Adrenal gland (tissue), 19 donors: ENCODE measurements at places on chromosomes 4 and X. TPM values are rescaled to one million over a fixed set of nuclear protein-coding genes. Genes with fewer than 3 reads are reported as not detected.
A peak's percentile ranks its signal among the peaks of the same experiment; 100 is the strongest.

Gene HTN3
- not detected for total RNA-seq

DNA sequence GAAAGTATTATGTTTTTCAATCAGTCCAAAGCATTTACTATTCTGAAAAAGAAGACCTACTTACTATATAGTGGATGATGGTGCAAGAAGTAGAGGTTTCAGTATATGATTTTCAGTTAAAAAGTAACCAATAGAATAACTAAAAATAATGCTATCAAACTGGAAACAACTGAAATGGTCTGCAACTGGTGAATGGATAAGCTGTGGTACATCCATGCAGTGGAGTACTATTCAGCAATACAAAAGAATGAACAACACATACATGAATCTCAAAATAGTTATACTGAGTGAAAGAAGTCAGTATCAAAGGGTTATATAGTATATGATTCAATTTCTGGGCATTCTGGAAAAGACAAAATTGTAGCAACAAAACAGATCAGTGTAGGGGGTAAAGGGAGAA is 55.9 kb downstream of the PLAC1 start:
- DNase-seq, result no peak

DNA sequence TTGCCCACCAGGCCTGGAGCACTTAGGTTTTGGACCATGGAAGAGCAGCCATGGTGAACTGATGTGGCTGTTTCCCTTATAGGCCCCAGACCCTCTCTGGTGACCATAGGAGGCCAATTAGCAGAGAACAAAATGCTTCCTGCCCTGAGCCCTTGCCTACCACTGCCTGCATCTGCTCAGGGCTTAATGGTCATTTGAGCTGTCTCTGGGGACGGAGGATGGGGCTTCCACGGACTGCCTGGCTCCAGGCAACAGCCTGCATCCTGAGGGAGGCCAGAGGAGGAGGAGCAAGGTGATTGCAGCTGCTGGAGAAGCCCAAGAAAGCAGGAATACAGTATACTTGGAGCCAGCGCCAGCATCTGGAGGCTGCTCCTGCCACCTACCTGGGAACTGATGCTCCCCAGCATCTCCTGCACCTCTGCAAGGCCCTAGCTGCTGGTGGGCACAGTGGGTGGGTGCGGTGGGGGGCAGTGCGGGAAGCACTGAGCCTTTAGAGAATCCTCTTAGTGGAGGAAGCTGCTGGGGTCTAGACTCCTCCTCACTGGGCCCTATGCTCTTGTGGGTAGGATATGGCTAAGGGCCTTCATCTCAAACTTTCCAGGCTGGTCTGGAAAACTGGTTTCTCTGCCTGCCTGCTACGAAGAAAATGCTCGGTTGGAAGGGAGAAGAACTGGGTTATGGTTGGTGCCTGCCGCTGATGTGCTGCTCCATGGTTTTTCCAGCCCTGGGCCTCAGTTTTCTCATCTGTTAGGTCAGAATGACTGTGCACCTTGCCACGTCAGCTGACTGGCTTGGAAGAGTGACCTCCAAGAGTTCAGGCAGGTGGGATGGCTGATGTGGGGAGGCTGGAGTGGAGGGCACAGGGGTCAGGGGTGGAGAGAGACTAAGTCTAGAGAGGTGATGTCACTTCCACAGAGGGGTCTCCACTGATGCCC is 158.8 kb upstream of the PJA1 start:
- DNase-seq, result no peak

Gene POLA1
- 6.4 TPM for total RNA-seq

- no peak for DNase-seq
Measured at GRCh38 chr4:22071749-22072148, 123.2 kb upstream of the KCNIP4 start.

GRCh38 chr4:111689214-111689613 is 456.0 kb upstream of the FAM241A start:
- DNase-seq, result peak; percentile 82

DNA sequence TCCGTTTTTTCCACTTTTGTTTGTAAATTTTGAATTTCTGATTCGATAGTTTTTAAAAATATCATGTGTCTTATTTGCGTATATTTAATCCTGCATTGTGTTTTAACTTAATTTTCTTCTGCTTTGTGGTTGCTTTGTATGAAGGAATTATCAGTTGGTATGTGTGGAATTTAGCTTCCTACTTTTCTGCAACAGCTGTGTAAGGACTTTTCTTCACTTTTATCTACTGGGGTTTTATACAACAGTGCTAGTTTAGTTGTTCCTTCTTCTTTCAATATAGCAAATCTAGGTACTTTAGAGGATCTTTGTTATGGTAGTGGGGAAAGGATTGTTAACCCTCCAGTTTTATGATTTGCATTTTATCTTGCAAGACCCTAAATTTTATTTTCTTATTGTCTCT is 410.3 kb downstream of the CCSER1 start:
- DNase-seq, result no peak

GRCh38 chr4:173189117-173189693 is 20.6 kb downstream of the GALNT7 start:
- no peak for DNase-seq

Gene RENBP
- total RNA-seq, result 24.0 TPM

- no peak for DNase-seq
Measured at GRCh38 chr4:8829584-8829983, 42.1 kb downstream of the HMX1 start.

Gene TCEAL3
- 50.9 TPM for total RNA-seq

DNA sequence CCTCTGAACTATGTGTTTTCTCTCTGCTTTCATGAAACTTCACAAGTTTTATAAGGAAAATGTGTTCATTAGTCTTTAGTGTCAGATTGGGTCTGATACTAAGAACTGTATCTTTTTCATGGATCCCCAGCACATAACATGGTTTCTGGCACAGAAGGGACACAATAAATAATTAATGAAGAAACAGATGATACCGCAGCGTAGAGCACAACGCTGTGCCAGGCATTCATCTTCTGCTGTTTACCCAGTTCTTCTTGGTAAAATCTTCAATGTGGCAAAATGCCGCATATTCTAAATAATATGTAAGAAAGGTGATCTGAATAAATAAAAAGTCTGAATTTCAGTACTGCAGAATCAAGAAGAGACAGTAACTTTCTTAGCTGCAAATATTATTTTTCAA is 12.3 kb downstream of the SCARB2 start:
- DNase-seq, result no peak

GRCh38 chr4:91734682-91735081 is 569.1 kb upstream of the GRID2 start:
- no peak for DNase-seq

- no peak for DNase-seq
Measured at GRCh38 chrX:8048466-8048865, 121.3 kb upstream of the PNPLA4 start.

Gene PNMA5
- total RNA-seq, result not detected

DNA sequence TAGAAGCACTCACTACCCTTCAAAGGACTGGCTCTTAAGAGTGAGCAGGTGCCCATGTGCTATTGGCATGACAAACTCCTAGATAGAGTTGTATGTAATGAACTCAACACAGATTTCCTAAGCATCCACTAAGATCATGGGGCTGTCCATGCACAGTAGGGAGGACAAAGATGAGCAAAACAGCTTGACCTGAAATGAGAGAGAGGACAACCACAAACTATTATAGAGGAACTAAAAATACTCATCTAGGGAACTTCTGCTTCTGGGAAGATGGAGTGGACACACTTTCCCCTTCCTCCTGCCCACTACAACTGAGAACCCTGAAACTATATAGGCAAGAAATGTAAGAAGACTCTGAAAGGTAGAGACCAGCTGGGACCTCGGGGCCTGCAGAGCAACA is 20.8 kb upstream of the TMEM128 start:
- DNase-seq, result no peak

GRCh38 chr4:41537292-41537890 is 566 bp upstream of the LIMCH1 start:
- no peak for DNase-seq

Gene ZMYM3
- total RNA-seq, result 77.3 TPM

GRCh38 chr4:173535957-173536356 is 5.9 kb upstream of the HAND2 start:
- DNase-seq, result no peak

DNA sequence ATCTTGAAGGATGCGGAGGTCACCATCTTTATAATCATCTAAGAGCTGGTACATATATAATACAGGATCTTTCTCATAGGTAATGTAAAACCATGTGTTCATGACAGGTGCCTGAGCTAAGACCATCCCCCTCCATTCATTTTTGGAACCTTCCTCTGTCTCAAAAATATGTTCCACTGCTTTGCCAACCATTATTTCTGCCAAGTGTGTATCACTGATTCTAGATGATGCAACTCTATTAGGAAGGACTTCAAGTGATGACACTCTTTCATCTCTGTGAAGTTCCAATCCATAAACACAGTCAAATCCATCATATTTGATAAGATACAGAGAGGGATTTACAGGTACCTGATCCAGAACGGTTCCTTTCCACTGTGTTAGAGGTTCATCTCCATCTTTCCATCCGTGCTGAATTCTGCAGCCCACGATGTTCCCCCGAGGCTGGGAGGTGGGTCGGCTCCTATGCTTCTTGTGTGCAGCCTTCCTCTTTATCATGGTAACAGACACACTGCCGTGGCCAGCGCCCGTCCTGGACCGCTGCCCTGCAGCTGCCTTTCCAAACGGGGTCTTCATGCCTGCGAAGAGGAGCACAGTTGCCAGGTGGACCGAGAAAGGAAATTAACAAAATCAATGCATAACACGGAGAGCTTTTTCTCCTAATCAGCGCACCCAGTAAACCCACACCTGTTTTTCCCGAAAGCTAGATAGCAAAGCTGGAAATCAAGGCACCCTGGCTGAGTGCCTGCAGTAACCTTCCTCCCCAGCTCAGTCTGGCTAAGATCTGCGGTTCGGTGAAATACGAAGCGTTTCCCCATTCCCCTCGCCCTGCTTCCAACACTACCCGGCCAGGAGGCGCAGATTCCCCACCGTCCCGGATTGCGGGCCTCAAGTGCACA is 718 bp downstream of the SPIN3 start:
- DNase-seq, result no peak

DNA sequence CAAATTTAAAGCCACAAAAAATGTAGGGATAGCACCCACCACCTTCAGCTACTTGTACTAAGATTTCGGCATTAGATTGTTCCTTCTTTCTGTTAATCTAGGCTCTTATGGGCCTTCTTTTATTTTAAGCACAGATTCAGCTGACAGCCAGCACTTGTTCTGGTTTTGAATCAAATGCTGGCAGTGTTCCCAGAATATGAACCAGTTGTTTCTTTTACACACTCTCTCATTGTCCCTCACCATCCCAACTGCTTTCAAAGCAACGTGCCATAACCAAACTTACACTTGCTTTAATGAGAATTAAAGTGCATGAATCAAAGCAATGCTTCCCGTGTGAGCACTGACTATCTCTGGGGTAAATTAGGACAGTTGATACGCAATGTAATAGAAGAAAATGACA is 744.5 kb upstream of the FAM241A start:
- no peak for DNase-seq

DNA sequence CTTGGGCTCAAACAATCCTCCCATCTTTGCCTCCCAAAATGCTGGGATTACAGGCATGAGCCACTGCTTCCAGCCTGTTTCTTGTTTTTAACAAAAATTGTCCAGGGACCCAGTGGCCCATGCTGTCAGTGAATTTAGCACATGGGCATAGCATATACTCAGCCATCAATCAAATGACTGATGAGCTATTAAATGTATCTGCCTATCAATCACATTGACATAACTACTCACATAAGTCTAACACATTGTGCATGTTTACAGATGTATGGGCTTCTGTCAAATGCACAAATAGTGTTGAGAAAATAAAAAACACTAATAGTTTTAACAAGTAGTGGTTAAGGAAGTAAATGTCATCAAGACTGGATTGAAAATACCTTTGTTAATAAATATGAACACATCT is 249.4 kb downstream of the COX18 start:
- no peak for DNase-seq

DNA sequence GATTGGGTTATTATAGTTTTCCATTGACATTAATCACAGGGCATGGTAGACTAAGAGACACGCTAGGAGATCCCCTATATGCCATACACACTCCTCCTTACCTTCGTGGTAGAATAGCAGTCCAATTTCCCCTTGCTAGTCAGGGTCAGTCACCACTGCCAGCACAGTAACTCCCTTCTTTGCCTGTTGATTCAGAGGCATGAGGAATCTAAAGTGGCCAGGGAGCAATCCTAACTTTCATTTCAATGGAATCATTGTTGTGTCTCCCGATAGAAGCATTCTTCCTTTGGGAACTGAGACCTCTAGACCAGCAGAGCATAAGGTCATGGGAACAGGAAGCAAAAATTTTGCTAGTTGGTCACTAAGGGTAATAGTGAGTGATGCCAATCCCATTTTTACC is 51.1 kb downstream of the COL25A1 start:
- DNase-seq, result no peak

DNA sequence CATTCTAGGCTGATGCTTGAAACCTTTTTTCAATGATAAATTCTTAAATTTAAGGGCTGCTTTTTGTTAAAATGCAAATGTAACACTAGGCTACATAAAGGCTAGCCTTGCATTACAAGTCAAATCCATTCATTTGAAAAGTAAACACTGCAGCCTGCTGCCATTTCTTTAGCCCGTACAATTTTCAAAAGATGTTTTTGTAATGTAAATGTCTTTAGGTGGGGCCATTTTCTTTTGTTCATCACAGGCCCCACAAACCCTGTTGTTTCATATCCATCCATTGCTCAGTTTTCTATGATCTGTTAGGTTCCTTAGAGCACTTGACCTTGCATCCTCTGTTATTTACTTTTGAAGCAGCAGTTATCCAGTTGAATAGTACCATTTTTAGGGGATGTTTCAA is 296.2 kb upstream of the AMOT start:
- no peak for DNase-seq

DNA sequence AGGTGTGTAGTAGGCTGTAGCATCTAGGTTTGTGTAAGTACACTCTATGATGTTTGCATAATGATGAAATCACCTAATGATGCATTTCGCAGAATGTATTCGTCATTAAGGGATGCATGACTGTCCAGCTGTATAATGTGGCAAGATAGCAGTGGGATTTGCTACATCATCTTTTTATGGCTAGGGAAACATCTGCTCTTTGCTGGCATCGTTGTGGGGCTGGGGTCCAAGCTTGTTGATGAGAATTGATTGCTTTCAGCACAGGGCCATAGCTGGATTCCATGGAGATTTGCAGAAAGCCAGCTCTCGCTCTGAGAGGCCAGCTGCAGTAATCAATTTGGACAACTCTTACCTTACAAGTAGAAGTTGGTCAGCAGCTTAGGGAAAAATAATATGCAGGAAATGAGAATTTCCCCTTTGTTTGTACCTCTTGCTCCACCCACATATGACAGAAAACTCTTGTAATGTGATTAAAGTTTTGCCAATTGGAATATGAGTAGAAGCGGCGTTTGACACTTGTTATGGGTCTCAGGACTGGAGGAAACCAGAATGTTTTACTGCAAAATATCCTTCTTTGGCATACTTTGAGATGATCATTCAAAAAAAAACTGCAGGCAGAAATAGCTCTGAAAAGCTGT is 310.5 kb downstream of the RAPGEF2 start:
- no peak for DNase-seq

Gene RTL9
- total RNA-seq, result 0.07 TPM

Gene CTSO
- total RNA-seq, result 23.0 TPM

- peak; percentile 61 for DNase-seq
Measured at GRCh38 chrX:42714981-42715700, 62.8 kb downstream of the PPP1R2C start.

Gene PCYT1B
- 1.9 TPM for total RNA-seq

Gene VEGFD
- 18.4 TPM for total RNA-seq

Gene NXF2
- total RNA-seq, result not detected
